G401 (cell line): ENCODE measurements at places on chromosomes 7 and 10.
A peak's percentile ranks its signal among the peaks of the same experiment; 100 is the strongest.

GRCh38 chr10:132065491-132066105, at the start of gene JAKMIP3:
Gene JAKMIP3 (plus strand): TSS chr10:132065946. CDS start chr10:132104809, 38,863 bp downstream.
- peak; percentile 91 for DNase-seq

- DNase-seq, result no peak
Measured at GRCh38 chr10:103145860-103146466, 47.1 kb downstream of the NT5C2 start.

GRCh38 chr10:126301701-126302475, 86.4 kb downstream of the ADAM12 start:
- DNase-seq, result no peak

DNA sequence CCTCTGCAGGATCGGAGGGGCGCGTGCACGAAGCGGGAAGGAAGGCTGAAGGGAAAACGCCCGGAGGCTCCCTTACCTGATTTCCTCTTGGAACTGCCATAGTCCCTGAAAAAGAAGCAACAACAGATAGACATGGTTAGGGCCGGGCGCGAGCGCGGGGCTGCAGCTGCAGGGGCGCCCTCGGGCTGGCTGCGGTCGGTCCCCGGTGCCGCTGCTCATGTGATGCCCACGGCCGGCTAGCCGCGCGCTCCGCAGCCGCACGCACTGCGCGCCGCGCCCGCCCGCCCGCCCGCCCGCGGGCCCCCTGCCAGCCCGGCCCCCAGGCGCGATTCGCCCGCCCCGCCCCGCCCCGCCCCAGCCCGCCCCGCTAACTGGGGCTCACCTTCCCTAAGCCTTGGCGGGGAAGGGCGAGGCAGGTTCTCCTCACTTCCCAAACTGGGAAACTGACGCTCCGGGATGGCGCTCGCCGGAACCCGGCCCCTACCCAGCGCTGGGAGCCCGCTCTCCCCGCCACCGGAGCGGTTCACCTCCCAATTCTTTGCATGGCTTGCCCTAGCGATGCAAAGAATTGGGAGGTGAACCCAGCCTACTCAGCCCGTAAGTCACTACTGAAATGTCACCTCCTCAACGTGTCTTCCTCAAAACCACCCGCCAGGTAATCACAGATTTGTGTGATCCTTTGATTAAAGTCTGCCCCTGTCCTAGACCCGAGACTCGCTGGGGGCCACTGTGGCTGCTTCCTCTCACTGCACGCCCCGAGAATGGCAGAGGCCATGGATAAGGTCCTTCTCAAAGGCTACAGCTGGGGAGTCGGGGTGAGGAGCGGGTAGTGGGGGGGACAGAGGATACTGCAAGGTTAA, 162.2 kb downstream of the SH3PXD2A start:
- peak; percentile 41 for DNase-seq

GRCh38 chr7:143389316-143390103, 8.4 kb downstream of the ZYX start:
- DNase-seq, result peak; percentile 54

- no peak for DNase-seq
Measured at GRCh38 chr10:83564889-83565588, 574.3 kb upstream of the GHITM start.

DNA sequence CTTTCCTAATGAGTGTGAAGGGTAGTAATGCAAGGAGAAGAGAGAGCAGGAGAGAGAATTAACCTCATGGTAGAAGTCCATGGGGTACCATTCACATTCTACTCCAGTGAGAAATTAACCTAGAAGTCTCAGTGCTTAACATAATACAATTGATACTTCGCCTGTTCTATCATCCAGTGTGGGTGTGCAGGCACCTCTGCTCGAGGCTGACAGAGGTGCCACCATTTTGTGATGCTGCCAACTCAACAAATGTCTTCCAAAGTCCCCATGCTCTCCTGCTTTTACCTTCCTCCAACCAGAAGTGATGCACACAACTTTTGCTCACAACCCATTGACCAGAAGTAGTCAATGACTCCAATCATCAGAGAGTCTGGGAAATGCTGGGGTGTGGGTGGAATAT, 118.3 kb upstream of the LAMB4 start:
- no peak for DNase-seq

GRCh38 chr10:108966005-108966404, 957.3 kb downstream of the XPNPEP1 start:
- DNase-seq, result no peak

GRCh38 chr7:116443101-116443523, 56.4 kb upstream of the CAV2 start:
- DNase-seq, result no peak

DNA sequence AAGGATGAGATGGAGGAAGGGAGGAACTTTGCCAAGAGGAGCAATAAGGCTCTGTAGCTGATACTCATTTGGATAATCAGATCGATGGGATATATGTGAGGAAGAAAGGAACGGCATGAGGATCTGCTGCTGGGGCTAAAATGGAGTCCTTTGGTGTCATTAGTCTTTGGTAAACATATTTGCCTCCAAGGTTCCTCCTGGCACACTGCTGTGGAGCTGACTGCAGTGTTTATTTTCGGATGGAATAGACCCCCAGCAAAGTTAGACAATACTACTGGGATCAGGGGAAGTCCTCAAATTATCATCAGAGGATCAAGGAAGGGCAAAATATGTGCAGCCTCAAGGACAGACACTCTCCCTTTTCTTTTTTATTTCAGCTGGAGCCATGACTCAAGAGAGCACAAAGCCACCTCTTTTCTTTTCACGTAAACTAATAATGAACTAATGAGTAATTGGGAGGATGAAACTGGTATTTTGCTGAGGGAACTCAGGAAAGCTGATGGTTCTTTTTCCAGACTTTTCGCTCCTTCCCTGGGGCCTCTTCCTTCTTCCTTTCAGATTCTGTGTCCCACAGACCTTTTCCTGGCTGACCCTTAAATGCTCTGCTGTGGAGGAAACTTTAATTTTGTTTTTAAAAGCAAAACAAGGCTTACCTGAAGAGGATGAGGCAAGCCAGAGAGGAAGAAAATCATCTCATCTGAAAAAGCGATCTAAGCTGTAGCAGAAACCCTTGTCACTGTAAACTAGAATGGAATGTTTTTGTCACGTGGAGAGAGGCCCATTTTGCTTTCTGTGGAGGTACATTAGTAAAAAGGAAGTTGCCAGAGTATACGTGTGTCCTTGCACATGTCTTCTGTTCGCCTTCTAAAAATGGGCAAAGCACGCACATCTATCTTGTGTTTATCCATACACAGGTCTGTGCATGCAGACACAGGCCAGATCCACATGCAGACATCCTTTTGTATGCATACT, 33.3 kb downstream of the LRMDA start:
- no peak for DNase-seq

- DNase-seq, result no peak
Measured at GRCh38 chr10:100738055-100738827, 7.1 kb upstream of the PAX2 start.

- no peak for DNase-seq
Measured at GRCh38 chr10:63204667-63205391, 71.7 kb downstream of the NRBF2 start.

GRCh38 chr7:33722383-33723101, 182.8 kb upstream of the BMPER start:
- DNase-seq, result no peak

DNA sequence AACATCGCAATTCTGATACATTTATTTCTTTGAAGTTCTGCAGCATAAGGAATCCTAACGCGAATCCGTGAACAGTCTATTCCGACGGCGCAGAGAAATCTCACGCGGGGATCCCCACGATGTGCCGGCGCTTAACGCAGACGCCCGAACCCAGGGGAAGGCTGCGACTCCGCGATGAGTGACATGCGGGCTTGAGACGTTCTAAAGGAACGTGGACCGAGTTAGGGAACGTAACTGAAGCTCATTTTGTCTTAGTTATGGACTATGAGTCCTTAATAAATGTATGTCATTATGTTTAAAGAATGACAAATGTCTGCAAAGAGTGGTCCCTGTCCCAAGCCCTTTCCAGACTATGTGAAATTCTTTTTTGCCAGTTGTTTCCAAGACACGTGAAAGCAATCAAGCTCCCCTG, 995 bp upstream of the PARD3 start:
- no peak for DNase-seq

- DNase-seq, result no peak
Measured at GRCh38 chr7:114711241-114711640, 210.7 kb upstream of the MDFIC start.

- DNase-seq, result no peak
Measured at GRCh38 chr7:103851357-103851756, 138.1 kb downstream of the RELN start.

GRCh38 chr10:81882011-81882410, 7.0 kb downstream of the NRG3 start:
- DNase-seq, result no peak

- DNase-seq, result no peak
Measured at GRCh38 chr7:113217314-113217713, 99.0 kb upstream of the SMIM30 start.

DNA sequence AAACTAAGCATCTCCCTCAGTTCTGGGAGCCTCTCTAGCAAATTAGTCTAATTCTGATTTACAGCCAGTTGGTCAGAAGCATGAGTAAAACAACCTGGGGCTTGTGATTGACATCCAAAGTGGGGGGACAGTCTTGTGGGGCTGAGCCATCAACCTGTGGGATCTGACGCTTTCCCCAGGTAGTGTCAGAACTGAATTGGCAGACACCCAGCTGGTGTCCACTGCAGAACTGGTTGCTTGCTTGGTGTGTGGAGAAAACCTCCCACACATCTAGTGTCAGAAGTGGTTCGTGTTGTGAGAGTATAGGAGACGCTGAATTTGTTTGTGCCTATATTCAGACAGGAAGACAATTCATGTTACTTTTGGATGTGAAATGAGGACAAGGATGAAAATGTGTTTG, 92.2 kb upstream of the PDCD4 start:
- peak; percentile 46 for DNase-seq

DNA sequence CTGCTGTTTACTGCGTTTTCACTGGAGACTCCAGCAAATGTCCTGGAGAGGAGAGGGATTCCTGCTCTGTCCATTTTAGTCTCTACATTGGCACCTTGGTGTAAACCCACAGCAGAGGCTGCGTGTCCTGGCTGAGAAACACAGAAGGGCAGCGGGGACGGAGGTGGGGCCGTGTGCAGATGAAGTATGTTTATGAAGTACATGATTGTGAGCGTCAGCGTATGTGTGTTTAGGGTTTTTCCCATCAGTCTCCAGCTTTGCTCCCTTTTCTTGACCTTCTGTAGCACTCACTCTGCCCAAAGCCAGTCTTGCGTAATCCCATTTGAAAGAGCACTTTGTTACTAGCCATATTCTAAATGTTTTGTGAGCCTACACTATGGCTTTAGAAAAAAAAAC, 750.7 kb upstream of the SORCS1 start:
- no peak for DNase-seq
